ENCODE measurements at places on chromosomes 4 and X.
A peak's percentile ranks its signal among the peaks of the same experiment; 100 is the strongest.

DNA sequence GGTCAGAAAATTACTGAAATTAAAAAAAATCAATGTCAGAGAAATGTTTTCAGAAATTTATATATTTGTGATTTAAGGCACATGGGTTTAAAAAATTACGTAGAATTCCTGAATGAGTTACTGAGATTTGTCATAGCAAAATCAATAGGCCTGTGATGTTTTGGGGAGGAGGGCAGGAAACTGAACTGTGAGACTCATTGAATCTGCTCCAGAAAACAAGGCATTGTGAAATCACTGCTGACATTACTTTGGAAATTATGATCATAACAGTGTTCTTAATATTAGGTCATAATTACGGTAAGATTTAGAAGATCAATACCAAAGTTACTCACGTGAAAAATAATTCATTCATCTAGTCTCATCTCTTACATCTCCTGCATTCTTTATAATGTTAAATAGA, 5.3 kb downstream of the FGF5 start:
- no peak for DNase-seq

DNA sequence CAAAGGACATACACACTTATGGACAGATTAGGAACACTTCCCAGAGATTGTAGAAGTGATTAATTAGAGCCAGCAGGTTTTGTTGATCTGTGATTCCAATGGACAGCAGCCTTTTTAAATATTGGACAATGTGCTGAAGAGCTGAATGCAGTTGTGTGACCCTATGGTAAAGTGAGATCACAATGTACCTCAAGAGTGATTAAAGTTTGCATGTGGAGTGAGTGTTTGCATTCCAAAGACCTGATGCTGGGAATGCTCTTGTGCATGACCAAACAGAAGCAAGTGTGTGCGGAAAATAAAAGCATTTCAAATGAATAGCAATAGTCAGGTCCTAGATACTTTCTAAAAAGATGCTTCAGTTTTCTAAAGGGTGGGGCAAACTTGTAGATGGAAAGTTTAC, 154.1 kb downstream of the BANK1 start:
- DNase-seq, result no peak

- no peak for DNase-seq
These were observed 653 bp downstream of the PLA2G12A start for GRCh38 chr4:109729117-109729717.

DNA sequence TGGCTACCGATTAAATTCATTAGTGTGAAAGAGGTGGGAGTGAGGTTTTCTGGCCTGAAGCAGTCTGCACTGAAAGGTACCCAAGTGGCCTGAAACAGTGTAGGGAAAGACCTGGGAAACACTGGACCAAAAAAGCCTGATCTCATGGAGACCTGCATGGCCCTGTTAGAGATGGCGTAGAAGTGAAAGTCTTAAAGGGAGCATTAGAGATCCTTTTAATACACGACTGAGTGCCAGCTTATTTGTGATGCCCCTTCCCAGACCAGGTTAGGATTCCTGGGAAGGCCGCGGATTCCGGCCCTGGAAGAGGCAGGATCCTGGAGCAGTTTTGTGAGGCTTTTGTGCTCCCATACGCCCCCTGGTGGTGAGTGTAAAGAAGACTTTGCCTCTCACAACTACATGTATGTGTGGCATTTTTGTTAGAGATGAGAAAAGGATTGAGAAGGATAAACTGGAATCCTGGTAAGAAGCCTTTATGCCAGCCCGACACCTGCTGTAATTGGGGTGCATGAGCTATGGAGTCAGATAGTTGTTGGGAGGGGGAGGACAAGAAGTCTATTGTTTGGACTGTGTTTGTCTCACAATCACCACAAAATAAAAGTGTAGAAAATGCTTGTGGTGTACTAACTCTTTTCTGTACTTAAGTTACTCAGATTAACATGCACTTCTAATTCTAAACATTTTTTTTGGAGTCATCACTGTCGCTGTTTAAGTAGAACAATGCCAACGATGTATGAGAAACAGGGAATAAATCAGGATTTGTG, 54.0 kb downstream of the JADE1 start:
- peak; percentile 79 for DNase-seq

DNA sequence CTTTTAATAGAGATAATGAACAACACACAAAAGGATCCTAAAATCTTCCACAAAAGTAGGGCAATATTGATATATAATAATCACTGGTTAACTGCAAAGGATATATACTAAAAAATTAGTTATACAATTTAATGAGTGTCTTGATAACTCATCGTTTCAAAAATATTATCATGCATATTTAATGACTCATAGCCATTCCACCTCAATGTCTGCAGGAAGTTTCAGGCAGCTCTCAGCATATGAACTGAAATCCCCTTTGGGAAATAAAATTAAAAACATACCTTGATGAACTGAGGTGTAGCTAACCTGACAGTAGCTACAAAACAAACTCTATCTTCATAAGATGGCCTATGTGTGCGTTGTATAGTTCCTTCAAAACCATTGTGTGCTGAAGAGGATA, 62.9 kb downstream of the TMEM165 start:
- no peak for DNase-seq

DNA sequence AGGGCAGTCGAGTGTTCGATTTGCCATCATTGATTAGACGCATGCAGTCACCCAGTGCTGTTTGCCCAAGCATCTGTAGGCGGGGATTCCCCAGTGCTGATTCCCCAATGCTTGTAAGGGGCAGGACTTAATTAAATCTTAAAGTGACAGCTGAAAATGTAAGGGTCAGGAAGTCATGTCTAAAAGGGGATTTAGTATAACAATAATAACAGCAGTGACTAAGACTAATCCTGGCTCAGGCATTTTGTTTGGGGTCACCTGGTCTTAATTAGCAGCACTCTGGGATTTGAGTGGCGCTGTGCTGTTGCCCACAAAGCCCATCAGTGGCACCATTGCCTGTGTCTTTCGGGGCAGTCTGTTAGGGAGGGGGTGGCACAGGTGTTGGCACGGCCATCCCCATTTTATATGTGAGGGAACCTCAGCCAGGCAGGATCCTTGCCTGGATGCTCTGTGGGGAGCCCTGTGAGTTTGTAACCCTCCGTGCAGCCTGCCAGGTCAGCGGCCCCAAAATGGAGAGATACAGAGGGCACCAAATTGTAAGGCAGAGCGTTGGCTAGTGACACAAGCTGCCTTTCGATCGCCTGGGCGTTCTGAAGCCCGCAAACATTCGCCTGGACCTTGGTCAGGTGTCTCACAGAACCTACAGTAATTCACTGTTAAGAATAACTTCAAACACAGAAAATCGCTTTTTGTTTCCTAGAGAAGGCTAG, 146.7 kb downstream of the TBL1X start:
- DNase-seq, result no peak

DNA sequence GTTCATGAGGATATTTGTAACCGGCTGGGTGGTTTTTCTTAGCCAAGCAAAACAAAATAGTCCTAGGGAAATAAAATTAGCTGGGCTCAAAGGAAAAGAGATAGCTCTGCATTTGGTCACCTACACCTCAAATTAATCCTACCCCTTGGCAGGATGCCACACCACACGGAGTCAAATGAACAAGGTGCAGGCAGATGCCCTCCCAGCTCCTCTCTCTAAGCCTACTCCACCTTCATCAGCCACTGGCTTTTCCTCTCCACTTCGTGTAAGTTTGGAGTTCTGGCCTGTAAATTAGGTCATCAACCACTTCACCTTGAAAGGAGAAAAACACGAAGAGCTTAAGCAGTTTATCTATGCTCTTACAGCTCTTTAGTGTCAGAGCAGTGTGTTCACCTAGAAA, 1.4 kb downstream of the DDIT4L start:
- peak; percentile 31 for DNase-seq

GRCh38 chrX:46758163-46758955, 559 bp downstream of the SLC9A7 start:
- peak; percentile 52 for DNase-seq

DNA sequence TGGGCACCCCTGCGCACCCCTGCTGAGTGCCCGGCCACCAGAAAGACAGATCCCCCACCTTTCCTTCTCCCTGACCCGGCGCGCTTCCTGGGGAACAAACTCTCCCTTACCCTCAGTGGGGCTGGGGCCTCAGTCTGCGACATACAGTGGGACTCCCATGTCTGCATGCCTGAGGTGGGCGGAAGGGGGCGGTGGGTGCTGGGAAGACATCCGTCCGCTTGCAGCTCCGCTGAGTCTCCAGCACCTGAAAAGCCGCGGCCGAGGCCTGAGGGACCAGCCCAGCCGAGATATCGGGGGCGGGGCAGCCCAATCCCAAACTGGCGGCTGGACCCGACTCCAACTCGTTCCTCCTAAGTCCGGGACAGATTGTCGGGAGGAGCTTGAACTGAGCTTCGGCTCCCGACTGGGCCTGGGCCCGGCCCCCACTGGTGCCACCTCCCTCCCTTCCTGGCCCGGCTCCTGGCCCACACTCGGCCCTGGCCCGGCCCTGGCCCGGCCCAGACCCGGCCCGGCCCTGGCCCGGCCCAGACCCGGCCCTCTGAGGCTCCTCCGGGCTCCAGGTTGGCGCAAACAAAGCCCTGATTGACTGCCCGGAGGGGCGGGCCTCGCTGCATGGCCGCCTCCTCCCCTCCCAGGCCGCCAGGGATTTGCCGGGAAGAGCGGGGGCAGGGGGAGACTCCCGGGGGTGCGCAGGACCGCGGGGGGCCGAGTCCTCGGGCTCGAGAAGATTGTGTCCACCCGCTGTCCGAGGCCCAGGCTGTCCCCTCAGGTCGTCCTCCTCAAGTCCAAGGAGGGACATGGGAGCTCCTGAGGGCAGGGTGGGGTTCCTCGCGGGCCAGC, 877 bp upstream of the SLC16A2 start:
- DNase-seq, result peak; percentile 33

- no peak for DNase-seq
These were observed 26.3 kb downstream of the PDHA1 start for GRCh38 chrX:19370061-19370460.

GRCh38 chr4:70606459-70606858, 14.4 kb downstream of the AMBN start:
- no peak for DNase-seq

DNA sequence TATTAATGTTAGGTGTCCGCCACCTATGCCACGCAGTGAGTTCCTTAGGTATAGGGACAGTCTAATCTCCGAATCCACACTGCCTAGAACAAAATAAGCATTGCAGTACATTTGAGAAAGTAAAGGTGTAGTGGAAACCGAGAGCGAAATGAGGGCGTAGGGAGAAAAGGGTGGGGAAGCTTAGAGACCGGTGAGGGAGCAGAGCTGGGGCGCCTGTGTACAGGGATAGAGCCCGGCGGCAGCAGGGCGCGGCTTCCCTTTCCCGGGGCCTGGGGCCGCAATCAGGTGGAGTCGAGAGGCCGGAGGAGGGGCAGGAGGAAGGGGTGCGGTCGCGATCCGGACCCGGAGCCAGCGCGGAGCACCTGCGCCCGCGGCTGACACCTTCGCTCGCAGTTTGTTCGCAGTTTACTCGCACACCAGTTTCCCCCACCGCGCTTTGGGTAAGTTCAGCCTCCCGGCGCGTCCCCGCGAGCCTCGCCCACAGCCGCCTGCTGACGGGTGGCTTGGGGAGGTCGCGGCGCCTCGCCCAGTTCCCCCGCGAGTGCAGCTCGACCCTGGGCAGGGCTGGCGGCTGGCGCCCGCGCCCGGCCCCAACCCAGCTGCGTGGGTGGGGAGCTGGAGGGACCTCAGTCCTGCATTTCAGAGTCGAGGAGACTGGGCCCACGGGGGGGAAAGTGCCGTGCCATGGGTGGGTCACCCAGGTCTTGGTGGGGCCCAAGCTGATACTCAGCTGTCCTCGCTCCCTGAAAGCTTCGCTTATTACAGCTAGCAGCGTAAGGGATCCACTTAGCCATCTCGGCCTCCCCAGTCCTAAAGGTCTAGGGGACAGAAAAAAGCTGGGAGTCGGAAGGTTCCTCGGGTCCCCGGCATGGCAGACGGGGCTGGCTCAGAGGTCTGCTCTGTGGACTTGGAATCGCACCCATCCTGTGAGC, at the start of gene ANXA3:
ANXA3 (plus strand) TSS at position 351 of the 932 bp plus-strand sequence. CDS start 2,704 bp downstream, outside the sequence.
- peak; percentile 47 for DNase-seq

DNA sequence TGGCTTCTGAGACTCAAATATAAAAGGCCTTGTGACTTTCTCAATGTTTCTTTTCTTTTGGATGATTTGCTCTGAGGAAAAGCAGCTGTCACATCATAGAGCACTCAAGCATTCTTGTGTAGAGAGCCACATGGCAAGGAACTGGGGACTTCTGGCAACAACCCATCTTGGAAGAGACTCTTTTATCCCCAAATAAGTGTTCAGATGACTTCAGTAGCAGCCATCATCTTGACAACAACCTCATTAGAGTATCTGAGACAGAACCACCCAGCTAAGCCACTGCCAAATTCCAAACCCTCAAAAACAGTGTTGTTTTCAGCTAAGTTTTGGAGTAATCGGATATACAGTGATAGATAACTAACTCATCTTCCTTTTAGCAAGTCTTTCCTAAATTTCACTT, 1431.7 kb upstream of the IGFBP7 start:
- no peak for DNase-seq

DNA sequence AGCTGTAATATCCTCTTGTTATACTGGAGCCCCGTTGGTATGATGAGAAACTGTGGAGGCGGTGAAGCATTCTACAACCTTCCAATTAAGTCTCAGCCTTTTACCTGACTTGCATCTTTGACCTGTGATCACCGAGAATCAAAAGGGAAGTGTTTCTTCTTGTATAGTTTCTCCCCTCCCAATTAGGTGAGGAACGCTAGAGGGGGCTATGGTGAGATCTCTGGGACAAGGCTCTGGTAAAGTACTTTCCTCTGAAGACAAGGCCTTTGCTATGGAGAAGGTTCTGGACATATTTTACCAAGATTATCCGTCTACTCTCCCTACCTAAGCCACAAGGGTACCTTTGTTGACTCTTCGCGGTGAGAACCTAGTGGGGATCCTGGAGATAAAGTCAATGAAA, 111.3 kb downstream of the CBLL2 start:
- DNase-seq, result no peak

- DNase-seq, result peak; percentile 41
These were observed 4.7 kb downstream of the HS3ST1 start for GRCh38 chr4:11424000-11424399.

DNA sequence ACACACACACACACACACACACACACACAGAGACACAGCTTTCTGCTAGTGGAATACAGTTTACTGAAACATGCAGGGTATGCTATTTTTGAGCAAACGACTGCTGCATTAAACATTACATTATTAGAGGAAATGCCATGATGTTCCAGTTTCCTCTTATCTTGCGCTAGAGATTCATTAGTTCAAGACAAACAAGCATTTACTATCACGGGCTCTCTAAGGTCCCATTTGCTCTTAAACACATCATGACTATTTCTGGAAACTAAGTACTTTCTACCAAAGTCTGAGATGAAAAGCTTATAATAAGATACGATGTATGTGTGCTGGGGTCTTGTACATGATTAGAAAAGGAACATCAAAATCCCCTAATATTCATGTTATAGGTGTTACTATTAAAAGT, 48.8 kb downstream of the RPS3A start:
- DNase-seq, result no peak

- no peak for DNase-seq
These were observed 764 bp upstream of the MTHFD2L start for GRCh38 chr4:74157154-74157553.

GRCh38 chr4:1112174-1112820, 1.1 kb downstream of the RNF212 start:
- DNase-seq, result no peak

DNA sequence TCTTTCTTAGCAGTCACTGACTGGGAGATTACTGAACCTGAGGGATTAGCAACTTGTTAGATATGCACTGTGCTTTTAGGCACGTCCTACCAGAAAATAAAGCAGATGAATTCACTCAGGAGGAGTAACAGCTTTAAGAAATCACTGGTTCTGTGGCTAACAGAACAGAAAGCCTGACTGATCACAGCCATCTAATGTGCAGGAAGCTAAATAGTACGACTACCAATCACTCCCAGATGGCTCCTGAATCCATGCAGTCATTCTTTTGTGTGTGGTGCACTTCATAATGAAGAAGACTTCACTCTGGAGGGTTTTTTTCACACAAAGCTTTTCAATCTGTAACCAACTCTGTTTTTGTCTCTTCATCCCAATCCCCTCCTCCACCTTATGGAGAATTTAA, 305.3 kb upstream of the INTU start:
- no peak for DNase-seq
